Activated CD4-positive, alpha-beta T cell treated with anti-CD3 and anti-CD28 coated beads, Interleukin-2, amount 10 ng/mL, durations not matched to agents 24 days and 14 days (primary cell): ENCODE measurements at places on chromosomes 11 and 22. TPM values are rescaled to one million over a fixed set of nuclear protein-coding genes. Genes with fewer than 3 reads are reported as not detected.
A peak's percentile ranks its signal among the peaks of the same experiment; 100 is the strongest.

DNA sequence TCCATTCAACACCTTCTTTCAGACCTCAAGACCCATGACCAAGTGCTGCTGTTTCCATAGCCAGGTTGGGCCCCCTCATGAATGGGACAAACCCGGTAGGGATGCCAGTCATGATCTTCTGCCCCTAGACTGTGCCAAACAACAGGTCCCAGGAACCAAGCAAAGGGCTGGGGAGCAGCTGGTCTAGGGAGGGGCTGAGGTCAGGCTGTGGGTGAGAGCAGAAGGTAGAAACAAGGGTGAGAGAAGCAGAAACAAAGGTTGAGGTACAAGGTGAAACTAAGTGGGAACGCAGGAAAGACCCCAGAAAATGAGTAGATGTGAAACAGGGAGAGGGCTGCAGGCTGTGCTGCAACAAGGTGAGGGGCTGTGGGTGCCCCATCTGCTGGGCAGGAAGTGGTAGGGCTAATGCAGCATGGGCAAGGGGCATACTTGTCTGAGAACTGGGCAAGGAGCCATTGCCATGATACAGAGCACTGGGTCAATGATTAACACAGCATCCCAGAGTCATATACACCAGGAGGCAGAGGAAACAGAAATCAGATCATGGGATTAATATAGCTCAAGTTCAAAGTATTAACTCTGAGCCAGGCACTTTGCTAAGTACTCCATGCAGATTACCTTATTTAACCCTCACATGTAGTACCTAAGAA is 45.9 kb downstream of the SLC1A2 start:
- H3K4me3 ChIP-seq: no peak overlapping the region
- peaks cover 8% of the 10 kb centered on the region for H3K27me3 ChIP-seq
- peaks cover 5% of the 10 kb centered on the region for H3K4me1 ChIP-seq
- H3K27ac ChIP-seq: no peak overlapping the region
- DNase-seq: no peak
- H3K36me3 ChIP-seq: no peaks in the 10 kb centered on the region

DNA sequence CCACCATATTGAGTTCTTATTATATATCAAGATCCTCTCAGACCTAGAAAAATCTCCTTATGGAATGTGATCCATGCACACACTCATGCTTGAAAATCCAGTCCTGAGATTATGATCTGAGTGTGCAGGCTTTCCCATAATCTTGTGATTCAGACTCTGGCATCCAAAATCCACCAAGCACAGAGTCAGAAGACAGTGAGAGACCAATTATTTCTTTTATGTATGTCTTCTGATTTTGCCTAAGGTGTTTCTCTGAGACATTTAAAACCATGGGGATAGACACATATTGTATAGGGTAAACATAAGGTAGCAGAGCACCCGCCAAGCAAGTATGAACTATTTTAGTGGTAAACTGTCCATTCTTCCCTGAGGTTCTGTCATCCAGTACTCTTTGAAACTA is 52.0 kb upstream of the MMP13 start:
- no peak overlapping the region for H3K27ac ChIP-seq
- H3K27me3 ChIP-seq: peaks cover 15% of the 10 kb centered on the region
- H3K4me3 ChIP-seq: no peak overlapping the region

DNA sequence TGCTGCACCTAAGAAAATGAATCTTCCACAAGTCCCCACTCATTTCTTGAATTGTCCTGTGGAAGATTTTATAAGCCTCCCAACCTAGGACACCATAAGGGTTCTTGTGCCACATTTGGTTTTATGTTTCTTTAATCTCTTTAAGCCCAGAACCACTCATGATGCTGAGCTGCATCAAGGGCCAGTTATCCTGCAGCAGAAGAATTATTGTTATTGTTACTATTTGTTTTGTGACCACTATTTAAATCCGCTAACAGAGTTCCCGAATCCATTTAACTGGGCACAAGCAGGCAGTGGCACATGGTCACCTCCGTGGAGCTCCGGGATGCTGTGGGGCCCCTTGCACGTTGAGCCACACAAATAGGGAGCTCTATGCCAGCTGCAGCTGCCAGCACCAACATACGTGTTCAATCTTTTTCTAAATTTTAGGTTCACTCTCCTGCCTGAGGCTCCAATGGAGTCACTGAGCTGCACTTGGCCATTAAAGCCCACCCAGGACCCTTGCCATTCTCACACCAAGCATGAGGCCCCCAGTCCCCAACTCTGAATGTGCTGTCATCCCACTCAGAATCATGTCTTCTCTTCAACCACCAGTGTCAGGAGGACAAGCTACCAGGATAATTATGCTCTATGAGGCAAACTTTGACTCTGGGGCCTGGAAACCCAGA is 60.6 kb downstream of the DGCR2 start:
- H3K4me3 ChIP-seq: no peak overlapping the region
- no peaks in the 10 kb centered on the region for H3K27me3 ChIP-seq
- no peaks in the 10 kb centered on the region for H3K4me1 ChIP-seq

DNA sequence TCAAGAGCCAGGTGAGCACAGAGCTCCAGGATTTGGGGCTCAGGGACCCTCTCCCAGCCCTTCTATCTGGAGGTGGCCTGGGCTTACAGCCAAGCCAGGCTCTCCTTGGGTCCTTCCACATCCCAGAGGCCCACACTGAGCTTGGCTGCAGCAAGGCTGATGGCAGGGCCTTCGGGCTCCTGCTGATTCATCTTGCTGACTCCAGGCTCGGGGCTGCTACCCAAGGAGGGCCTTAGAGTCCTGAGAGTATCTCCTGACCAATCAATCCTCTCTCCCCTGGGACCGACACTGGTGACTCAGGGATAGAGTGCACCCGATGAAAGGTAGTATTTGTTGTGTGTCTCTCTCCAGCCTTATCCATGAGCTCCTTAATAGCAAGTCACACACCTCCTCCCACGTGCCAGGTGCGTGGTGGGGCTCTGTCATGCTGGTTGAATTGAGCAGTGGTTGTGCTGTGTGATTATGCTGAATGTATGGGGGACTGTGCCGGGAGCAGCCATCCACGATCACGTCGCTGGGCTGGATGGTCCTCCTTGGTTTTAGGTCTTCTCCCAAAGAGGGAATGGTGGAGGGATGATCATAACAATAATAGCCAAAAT is 62.3 kb downstream of the GRIK4 start:
- H3K27ac ChIP-seq: no peak overlapping the region
- H3K4me3 ChIP-seq: no peak overlapping the region
- no peak for DNase-seq
- peaks cover 9% of the 10 kb centered on the region for H3K27me3 ChIP-seq
- no peaks in the 10 kb centered on the region for H3K36me3 ChIP-seq
- H3K4me1 ChIP-seq: peaks cover 4% of the 10 kb centered on the region

GRCh38 chr11:115500547-115501501 is 3.4 kb downstream of the CADM1 start:
- H3K4me3 ChIP-seq: no peak overlapping the region
- H3K36me3 ChIP-seq: no peaks in the 10 kb centered on the region
- H3K27ac ChIP-seq: no peak overlapping the region
- peaks cover 3% of the 10 kb centered on the region for H3K4me1 ChIP-seq

DNA sequence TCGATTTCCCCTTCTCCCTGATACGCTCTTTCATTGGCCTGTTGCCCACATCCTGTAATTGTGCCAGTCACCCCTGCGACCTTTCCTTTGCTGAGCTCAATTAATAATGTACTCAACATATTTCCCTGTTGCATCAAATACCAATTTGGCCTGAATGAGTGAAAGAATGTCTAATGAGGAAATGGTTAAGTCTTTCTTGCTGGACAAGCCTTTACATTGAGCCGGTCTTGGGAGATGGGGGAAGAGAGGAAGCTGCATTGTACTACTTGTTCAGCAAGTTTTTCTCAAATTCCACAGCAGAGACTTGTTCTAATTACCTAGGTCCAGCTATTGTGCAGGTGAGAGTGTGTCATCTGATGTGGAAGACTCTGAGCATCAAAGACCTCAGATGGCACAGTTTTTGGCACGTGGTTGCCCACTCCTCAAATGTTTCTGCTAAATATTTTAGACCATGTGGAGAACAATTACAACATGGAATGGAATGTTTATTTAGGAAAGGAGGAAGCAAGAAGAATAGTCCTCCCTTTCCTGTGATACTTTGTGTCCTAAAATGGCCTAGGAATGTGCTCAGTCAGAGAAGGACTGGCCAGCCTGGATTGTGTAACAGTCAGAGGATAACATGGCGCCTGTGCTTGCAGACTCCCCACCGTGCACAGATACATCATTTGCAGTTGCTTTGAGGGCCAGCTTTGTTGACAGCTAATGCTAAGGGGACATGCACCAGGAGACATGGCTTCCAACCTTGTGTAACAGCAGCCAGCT is 129.5 kb upstream of the E2F8 start:
- H3K27ac ChIP-seq: no peak overlapping the region
- no peaks in the 10 kb centered on the region for H3K36me3 ChIP-seq
- H3K4me3 ChIP-seq: no peak overlapping the region
- peaks cover 15% of the 10 kb centered on the region for H3K27me3 ChIP-seq
- H3K4me1 ChIP-seq: no peaks in the 10 kb centered on the region

DNA sequence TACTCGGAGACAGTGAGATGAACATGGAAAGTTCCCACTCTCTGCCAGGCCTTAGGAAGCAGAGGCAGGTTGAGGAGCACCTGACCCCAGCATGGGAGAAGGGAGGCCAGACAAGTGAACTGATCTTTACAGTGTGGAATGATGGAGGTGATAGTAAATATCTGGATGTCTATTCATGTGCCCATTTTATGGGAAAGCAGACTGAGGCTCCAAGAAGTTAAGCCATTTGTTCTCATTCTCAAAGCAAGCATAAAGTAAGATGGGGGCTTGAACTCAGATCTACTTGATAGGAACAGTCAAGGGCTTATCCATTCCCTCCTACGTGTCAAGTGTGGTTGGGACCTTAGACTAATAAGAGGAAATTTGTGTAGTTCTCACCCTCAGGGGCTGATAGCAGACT is 461.5 kb downstream of the MN1 start:
- no peak overlapping the region for H3K27ac ChIP-seq
- peaks cover 2% of the 10 kb centered on the region for H3K27me3 ChIP-seq
- H3K4me3 ChIP-seq: no peak overlapping the region

DNA sequence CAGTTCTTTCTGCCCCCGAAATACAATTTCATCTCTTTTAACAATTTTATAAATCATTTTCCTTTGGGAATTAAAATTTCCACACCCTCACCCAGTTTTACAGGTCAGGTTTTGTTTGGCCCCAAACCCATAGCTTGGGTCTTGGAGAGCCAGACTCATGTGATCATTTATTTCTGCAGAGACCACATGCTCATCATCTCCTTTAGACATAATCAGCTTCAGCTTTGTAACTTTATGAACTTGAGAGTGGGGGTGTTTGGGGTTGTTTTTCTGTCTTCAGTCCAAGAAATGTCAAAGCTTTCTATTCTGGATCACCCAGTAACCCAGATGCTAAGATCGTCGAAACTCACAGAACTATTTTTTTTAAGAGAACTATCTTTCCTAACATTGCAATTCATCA is 70.9 kb downstream of the DBX1 start:
- peaks cover 3% of the 10 kb centered on the region for H3K4me1 ChIP-seq
- DNase-seq: no peak
- peaks cover 14% of the 10 kb centered on the region for H3K27me3 ChIP-seq
- no peak overlapping the region for H3K27ac ChIP-seq
- no peak overlapping the region for H3K4me3 ChIP-seq

- peaks cover 38% of the 10 kb centered on the region for H3K4me1 ChIP-seq
- H3K4me3 ChIP-seq: peak overlapping the region; percentile 93
- DNase-seq: no peak
- H3K27ac ChIP-seq: no peak overlapping the region
- peaks cover 2% of the 10 kb centered on the region for H3K27me3 ChIP-seq
- H3K36me3 ChIP-seq: no peaks in the 10 kb centered on the region
Measured at GRCh38 chr11:68314203-68315170, 2.1 kb downstream of the LRP5 start.

- H3K27me3 ChIP-seq: no peaks in the 10 kb centered on the region
- peaks cover 21% of the 10 kb centered on the region for H3K36me3 ChIP-seq
- peak; percentile 57 for DNase-seq
Measured at GRCh38 chr11:111944651-111945051, 7.5 kb downstream of the DIXDC1 start.

- H3K36me3 ChIP-seq: no peaks in the 10 kb centered on the region
- H3K27ac ChIP-seq: no peak overlapping the region
- no peak for DNase-seq
- H3K27me3 ChIP-seq: no peaks in the 10 kb centered on the region
- H3K4me3 ChIP-seq: no peak overlapping the region
- H3K4me1 ChIP-seq: no peaks in the 10 kb centered on the region
Measured at GRCh38 chr11:111044751-111045406, 200.6 kb upstream of the POU2AF2 start.

DNA sequence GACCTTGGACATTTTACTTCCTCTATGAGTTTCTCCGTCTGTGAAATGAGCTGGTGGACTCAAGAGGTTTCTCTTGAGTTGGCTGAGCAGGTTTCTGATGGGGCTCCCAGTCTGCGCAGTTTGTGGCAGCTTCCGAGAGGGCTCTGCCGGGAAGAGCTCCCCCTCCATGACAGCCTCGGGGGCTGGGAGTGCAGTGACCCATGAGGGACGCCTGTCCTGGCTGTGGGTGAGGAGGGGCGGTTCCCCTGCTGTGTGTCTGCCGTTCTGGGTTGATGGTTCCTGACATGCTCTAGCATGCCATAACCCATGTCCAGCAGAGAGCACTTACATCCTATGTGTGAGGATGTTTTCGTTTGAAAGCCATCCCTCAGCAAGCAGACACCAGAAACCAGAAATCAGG is 14.8 kb downstream of the CSF2RB start:
- H3K4me3 ChIP-seq: no peak overlapping the region
- H3K36me3 ChIP-seq: no peaks in the 10 kb centered on the region
- peaks cover 5% of the 10 kb centered on the region for H3K4me1 ChIP-seq
- H3K27ac ChIP-seq: no peak overlapping the region
- H3K27me3 ChIP-seq: no peaks in the 10 kb centered on the region

The SCUBE1 gene
- not detected in 2 replicates for total RNA-seq

The P2RY6 gene
- not detected in 2 replicates for total RNA-seq

The POU2AF3 gene
- 0.21 and 0.37 TPM in 2 replicates for total RNA-seq

The OR2D2 gene
- 0.36 and 0.72 TPM in 2 replicates for total RNA-seq

The KRTAP5-10 gene
- total RNA-seq: not detected in 2 replicates

The TRIM29 gene
- total RNA-seq: not detected in 2 replicates

The IL17REL gene
- 0.09 and 0.14 TPM in 2 replicates for total RNA-seq

The CAPRIN1 gene
- total RNA-seq: 318 and 321 TPM in 2 replicates
